SJSA1 (cell line): ENCODE measurements at places on chromosomes 3 and 15. TPM values are rescaled to one million over a fixed set of nuclear protein-coding genes. Genes with fewer than 3 reads are reported as not detected.

DNA sequence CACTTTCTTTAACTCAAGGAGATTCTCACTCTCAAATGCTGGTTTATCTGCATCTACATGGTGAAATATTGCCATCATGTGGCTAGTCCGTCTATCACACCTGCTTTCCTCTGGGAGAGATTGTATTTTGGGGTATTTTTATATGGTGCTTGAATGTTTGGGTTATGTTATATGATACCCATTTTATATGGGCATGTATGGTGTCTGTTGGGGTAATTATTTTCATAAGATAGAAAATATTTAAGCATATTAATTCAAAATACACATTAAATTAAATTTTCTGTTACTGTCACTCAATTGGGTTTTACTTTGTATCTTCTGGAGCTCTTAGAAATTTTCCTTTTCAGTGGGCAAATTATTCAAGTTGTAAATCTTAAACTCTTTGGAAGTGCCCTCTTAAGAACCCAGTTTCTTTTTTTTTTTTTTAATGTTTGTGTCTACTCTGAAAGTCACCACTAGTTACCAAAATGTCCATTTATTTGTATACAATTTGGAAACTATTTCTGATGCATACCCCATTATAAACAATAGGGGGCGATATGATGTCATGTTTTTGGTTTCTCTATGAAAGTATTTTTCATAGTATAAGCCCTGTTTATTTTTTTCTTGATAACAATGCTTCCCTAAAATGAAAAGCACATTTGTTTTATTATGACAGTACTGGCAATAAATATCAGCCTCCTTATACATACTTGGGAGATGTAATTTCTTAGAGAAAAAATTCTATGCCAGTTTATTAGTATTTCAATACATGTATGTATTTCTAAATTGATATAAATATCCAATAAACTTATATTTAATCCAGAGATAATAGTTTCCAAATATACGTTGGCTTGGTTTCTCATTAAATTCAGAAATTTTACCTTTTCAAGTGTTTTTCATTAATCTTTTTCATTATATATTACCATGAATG lies 36.1 kb upstream of the PLSCR5 start:
- no peaks in the 10 kb centered on the region for H3K36me3 ChIP-seq
- no peak overlapping the region for H3K4me3 ChIP-seq
- H3K27me3 ChIP-seq: 0 out of 2 replicates have a peak, but pooled peaks cover 5% of the 10 kb centered on the region
- DNase-seq: no peak

DNA sequence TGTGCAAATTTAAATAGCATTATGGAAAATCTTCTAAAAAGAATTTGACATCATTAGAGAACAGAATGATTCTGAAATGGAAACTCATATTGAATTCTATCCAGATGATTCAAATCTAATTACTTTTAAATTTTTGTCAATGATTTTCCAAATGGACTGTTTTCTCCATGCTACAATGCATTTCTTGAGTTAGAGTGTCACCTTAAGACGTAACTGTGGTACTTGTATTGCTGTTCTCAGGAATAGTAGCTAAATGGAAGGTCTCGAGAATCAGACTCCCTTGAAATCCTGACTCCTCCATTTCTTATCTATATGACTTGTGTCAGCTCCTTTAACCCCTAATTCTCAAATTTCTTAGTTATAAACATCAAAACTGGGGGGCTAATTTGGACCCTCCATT lies 102.3 kb downstream of the P2RY1 start:
- H3K36me3 ChIP-seq: no peaks in the 10 kb centered on the region
- H3K27me3 ChIP-seq: no peaks in the 10 kb centered on the region

DNA sequence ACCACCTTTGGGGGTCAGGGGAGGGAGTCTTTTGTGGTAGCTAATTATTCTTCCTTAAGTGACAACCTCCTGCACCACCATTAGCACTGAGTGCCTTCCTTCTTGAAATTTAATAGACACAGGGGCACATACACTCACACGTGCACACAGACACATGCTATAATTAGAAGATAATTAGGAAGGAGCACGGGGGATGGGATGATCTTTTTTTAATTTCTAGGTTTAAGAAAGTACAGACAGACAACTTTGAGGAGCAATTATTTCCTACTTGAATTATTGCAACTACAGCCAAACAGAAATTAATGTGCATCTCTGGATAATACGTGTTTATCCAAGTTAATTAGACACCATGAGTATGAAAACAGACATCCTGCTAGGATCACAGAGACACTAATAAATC lies 44.8 kb upstream of the GUCA1C start:
- H3K4me3 ChIP-seq: no peak overlapping the region
- no peak overlapping the region for H3K27ac ChIP-seq
- H3K4me1 ChIP-seq: no peaks in the 10 kb centered on the region
- no peaks in the 10 kb centered on the region for H3K27me3 ChIP-seq

GRCh38 chr3:32593903-32594525 lies 23.4 kb upstream of the DYNC1LI1 start:
- H3K36me3 ChIP-seq: no peaks in the 10 kb centered on the region
- no peaks in the 10 kb centered on the region for H3K4me1 ChIP-seq
- DNase-seq: no peak
- H3K4me3 ChIP-seq: no peak overlapping the region

GRCh38 chr15:64536244-64536836 lies 76.0 kb downstream of the ZNF609 start:
- no peaks in the 10 kb centered on the region for H3K27me3 ChIP-seq
- DNase-seq: peak; percentile 72
- no peaks in the 10 kb centered on the region for H3K36me3 ChIP-seq

DNA sequence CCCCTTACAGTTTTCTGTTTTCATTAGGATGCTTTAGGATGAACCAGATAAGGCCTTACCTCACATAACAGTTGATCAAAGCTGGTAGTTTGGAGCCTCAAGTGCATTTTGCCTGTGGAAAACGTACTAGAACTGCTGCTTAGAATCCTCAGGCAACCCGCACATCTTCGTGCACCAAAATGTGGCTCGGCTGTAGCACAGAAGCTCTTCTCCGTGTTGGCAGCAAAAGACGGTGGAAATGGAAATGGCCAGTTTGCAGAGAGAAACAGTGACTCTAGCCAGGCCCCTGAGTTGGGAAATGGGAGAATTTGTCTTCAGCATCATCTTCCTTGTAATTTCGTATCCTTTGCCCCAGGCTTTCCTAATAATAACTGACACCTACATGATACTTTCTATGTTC lies 20.6 kb downstream of the TLNRD1 start:
- H3K36me3 ChIP-seq: no peaks in the 10 kb centered on the region
- H3K27ac ChIP-seq: no peak overlapping the region
- no peak overlapping the region for H3K4me3 ChIP-seq

GRCh38 chr3:41681479-41681878 lies 280.4 kb downstream of the ULK4 start:
- H3K4me3 ChIP-seq: no peak overlapping the region
- no peaks in the 10 kb centered on the region for H3K36me3 ChIP-seq
- H3K4me1 ChIP-seq: peaks cover 49% of the 10 kb centered on the region
- peak overlapping the region; percentile 96 for H3K27ac ChIP-seq
- peak; percentile 92 for DNase-seq

DNA sequence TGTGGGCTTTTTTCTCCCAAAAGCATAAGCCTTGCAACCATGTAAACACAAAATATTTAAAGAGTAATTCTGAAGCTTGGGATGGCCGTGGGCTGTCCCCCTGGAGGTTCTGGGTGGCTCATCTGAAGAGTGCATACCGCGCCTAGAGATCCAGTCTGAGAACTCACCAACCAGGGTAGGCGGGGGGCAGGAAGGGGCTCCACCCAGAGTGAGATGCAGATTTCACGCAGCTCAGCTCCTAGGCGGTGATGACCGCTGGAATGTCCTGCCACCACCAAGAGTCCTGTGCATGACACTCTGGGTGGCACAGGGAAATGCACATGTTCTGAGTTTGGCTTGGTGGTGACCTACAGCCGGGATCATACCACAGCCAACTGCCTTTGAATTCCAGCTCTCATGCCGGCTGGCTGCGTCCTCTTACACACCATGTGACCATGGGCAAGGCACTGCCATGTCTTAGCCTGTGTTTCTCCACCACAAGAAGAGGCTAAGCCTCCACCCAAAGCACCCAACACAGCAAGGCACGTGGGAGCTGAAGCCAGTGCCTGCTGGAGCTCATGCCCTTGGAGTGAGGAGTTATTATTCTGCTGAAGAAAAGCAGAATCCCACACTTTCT lies 125.1 kb upstream of the IQSEC1 start:
- H3K27me3 ChIP-seq: no peaks in the 10 kb centered on the region; the same call in 1 of the 2 replicates
- no peaks in the 10 kb centered on the region for H3K36me3 ChIP-seq
- no peak overlapping the region for H3K27ac ChIP-seq
- no peaks in the 10 kb centered on the region for H3K4me1 ChIP-seq
- no peak overlapping the region for H3K4me3 ChIP-seq

DNA sequence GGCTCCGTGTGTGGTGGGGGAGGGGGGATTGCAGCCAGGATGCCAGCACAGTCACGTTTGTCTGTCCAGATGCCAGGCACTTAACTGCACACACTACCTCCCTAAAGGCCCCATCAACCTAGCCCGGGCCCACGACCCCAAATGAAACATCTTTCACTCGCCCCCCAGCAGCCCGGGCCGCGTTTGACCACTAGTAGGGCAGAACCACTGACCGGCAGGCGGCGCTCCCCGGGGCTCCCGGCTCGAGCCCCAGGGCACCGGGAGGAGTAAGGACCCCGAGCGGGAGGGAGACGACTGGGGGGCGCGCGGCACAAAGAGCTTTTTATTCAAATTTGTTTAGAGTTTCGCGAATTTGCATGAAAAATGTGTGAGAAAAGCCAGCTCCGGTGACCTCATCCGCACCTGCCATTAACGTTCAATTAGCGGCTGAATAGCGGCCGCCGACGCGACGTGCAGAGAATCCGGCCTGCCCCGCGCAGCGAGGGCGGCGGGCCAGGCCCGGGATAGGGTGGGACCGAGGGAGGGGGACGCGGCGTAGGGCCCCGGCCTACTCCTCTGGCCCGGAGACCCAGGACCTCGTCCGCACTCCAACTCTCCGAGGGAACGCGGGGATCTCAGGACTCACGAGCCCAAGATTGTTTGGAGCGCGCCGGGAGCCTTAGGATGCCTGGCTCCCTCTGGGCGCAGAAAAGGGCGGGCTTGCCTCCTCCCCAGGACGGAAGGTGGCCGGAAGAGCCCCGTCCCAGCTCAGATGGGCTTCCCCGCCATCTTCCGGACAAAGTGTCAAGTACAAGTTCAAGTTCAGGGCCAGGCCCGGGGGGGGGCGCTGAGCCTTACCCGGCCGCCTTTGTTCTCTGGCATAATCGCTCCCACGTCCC lies 64.9 kb upstream of the POLG start:
- peak; percentile 59 for DNase-seq
- no peaks in the 10 kb centered on the region for H3K27me3 ChIP-seq
- no peaks in the 10 kb centered on the region for H3K36me3 ChIP-seq
- peak overlapping the region; percentile 57 for H3K27ac ChIP-seq

GRCh38 chr3:197499427-197499826 lies 56.3 kb downstream of the BDH1 start:
- DNase-seq: peak; percentile 84
- H3K27ac ChIP-seq: peak overlapping the region; percentile 83
- no peaks in the 10 kb centered on the region for H3K36me3 ChIP-seq
- H3K4me1 ChIP-seq: peaks cover 54% of the 10 kb centered on the region
- H3K4me3 ChIP-seq: no peak overlapping the region
- H3K27me3 ChIP-seq: no peaks in the 10 kb centered on the region

DNA sequence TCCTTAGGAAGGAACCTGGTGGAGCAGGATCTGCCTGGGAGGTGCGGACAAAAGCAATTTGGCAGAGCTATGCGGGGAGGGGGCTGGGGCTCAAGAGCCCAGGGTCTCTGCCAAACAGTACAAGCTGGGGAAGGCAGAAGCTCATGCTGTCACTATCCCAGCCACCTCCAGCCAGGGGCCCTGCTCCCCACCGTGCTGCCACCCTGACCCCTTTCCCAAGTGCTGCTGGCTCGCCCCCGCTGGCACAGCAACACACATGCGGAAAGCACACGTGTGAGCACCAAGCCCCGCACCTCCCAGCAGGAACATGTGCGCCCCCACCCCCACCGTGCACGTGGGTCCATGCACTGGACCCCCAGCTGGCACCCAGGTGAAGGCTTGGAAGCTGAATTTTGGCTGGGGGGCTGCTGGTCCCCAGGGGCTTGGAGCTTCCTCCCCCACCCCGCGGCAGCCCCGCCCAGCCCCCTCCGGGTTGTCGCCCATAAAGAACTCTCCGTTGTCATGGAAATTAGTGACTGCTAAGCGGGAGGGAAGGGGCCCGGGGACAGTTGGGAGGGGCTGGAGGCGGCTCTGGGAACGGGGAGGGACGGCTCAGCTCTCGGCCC lies 742 bp downstream of the CAMKV start:
- no peaks in the 10 kb centered on the region for H3K36me3 ChIP-seq
- H3K27me3 ChIP-seq: peaks cover 46% of the 10 kb centered on the region
- no peak overlapping the region for H3K27ac ChIP-seq
- DNase-seq: no peak

DNA sequence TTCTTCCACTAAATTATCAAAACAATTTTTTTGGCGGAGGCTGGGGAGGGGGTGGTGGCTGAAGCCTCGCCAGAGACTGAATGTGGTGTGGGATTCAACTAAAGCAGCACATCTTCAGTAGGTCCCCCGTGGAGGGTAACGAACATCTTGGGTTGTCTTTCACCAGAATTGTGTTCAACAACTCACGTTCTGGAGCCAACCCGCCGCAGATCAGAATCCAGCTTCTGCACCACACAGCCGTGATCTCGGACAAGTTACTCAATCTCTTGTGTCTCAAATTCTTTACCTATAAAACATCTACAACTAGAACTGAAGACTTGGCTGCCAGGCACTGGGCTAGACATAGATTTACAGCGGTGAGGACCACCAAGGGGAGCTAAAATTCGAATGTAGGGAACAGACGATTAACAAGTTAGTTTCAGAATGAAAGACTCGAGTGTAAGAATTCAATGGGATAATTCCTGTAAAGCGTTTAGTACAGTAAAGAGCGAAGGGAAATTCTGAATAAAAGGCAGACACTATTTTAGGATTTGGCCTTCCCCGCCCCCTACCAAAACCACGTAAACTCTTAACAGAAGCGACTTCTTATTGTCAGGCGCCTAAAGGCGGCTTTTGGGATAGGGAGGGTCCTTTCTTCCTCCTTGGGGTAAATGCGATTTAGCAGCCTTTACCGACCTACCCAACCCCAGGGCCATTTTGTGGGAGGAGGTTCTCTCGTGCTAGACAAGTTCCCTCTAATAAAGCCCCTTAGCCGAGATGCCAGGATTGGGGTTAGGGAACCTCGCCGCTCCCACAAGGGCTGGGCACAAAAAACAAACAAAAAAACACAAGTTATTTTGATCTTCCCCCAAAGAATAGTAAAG lies 697 bp upstream of the RAB5A start:
- peak overlapping the region; percentile 78 for H3K27ac ChIP-seq
- H3K4me3 ChIP-seq: peak overlapping the region; percentile 81
- no peaks in the 10 kb centered on the region for H3K27me3 ChIP-seq
- H3K36me3 ChIP-seq: peaks cover 14% of the 10 kb centered on the region
- H3K4me1 ChIP-seq: peaks cover 21% of the 10 kb centered on the region
- no peak for DNase-seq

DNA sequence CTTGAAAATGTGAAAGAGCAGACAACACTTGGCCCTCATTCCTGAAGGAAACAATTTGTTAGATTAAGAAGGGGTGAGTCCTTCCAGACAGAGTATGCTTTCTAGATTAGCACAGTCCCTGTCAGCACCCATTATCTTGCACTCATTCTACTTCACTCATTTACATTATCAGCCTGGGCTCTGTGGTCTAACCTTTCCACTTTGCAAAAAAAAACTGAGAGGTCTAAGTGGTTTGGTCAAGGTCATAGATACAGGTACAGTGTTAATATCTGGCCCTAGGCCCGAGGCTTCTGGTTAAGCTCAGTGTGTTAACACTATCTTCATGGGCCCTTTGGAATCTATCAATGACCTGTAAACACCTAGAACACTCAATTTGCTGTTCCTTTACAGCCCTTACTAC lies 123.4 kb upstream of the LRRN1 start:
- H3K4me1 ChIP-seq: no peaks in the 10 kb centered on the region
- no peak for DNase-seq
- H3K27ac ChIP-seq: no peak overlapping the region
- no peaks in the 10 kb centered on the region for H3K36me3 ChIP-seq
- no peak overlapping the region for H3K4me3 ChIP-seq
- no peaks in the 10 kb centered on the region for H3K27me3 ChIP-seq

QTRT2 gene
- 19.7 and 22.7 TPM in 2 replicates for total RNA-seq

LRRC34 gene
- not detected in 2 replicates for total RNA-seq

MME gene
- total RNA-seq: 8.9 and 19.1 TPM in 2 replicates

EFL1 gene
- 15.1 and 16.6 TPM in 2 replicates for total RNA-seq
